Keratinocyte (primary cell): ENCODE measurements at places on chromosomes 6 and 20. TPM values are rescaled to one million over a fixed set of nuclear protein-coding genes. Genes with fewer than 3 reads are reported as not detected.

DNA sequence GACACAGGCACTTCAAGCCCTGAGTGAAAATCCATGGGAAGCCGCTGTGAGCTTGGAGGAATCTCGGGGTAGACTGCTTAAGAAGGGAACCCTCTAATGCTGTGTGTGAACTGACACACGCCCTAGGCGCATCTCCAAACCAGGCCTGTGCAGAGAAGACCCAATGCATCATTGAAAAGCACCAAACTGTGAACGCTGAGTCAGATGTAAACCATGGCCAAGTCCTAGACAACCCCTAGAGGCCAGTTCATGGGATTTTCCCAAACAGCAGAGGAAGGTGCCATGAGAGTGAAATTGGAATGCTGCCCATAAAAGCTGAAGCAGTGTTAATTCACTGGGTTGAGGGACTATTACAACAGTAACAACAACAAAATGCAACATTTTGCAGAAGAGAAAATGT lies 296.5 kb downstream of the SMOC2 start:
- DNase-seq = no peak

GRCh38 chr6:79872986-79873385 lies 74.4 kb downstream of the ELOVL4 start:
- DNase-seq = peak; percentile 78

Gene EPHA7
- polyA plus RNA-seq = not detected in 3 replicates

DNA sequence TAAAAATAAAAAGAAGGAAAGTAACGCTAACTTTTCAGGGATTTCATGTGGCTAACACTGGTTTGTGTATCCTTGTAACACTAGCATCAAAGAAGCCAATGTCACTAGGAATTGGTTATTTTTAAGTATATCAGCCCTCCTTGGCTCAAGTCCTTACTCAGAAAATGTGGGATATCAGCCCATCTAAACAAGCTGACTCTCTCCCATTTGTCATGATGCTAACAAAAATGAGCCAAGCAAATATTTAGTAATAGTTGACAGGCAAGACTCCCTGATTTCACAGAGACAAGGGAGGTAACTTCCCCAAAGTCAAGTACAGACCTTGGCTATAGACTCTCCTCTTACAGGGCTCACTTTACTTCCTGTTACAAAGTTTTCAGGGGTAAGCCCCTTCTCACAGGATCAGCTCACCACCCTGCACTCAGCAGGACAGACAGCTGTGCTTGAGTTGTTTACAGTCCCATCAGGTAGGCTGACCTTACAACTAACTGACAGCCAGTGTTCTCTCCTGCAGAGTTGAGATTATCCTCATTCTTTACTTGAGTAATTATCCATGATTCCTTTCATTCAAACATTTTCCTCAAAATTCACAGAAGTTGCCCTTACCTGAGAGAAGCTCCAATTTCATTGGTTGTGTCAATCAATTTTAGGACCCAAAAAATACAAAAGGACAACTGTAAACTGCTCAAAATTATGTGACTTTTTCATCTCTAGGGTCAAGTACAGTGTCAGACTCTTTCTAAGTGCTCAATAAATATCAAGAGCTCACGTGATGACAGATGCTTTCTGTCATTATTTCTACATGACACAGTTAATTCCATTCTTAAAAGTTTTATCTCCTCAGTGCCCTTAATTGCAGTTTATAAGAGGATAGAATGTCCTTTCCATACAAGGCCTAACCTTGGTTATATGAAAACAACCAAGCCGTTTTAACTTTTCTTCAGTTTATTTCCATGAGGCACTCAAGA lies 38.1 kb upstream of the BMP5 start:
- no peak for DNase-seq

Gene KCNK5
- 0.02 to 0.03 TPM in 2 of 3 replicates, not detected in the other for polyA plus RNA-seq

- DNase-seq = no peak
These were observed 120.7 kb downstream of the MTFR2 start for GRCh38 chr6:136129365-136129764.

DNA sequence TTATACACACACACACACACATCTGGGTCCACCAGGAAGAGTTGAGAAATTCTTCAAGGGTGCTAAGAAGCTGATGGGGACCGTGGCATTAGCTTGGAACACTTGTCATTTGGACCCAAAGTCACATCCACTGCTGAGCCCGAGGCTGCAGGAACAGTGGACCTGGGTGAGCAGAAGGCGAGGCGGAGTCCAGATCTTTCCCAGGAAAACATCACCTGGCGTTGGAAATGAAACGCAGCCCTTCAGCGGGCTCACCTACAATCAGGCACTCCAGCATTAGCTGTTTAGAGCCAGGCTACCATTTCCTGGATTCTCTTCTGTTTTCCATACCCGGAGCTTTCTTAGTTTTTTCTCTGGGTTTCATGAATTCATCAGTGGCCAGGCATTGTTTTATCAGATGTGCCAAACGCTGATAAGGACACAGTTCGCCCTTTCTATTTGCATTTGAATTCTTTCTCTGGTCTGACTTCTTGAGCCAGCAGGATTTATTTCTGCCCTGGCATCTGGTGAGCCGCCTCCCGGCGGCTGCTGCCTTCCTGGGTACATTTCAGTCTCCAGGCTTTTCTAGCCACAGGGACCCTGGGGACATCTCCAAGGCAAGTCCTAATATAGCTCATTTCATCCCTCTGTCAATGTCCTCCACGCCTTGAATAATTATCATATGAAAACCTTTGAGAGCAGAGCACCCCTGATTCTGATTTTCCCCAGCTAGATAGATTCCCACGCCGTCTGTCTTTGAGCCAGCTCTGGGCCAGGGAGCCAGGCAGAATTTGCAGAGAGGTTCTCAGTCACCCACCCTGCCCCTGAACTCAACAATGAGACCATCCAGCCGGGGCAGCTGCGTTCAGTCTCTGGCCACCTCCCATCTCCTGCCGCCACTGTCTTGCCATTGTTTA lies 170.9 kb downstream of the TTLL2 start:
- DNase-seq = no peak

Gene BFSP1
- 1.8 to 2.2 TPM (median 2.2 TPM) in 3 replicates for polyA plus RNA-seq

Gene ABHD16B
- polyA plus RNA-seq = not detected in 3 replicates

GRCh38 chr6:37539171-37540028 lies 39.7 kb upstream of the CCDC167 start:
- no peak for DNase-seq

DNA sequence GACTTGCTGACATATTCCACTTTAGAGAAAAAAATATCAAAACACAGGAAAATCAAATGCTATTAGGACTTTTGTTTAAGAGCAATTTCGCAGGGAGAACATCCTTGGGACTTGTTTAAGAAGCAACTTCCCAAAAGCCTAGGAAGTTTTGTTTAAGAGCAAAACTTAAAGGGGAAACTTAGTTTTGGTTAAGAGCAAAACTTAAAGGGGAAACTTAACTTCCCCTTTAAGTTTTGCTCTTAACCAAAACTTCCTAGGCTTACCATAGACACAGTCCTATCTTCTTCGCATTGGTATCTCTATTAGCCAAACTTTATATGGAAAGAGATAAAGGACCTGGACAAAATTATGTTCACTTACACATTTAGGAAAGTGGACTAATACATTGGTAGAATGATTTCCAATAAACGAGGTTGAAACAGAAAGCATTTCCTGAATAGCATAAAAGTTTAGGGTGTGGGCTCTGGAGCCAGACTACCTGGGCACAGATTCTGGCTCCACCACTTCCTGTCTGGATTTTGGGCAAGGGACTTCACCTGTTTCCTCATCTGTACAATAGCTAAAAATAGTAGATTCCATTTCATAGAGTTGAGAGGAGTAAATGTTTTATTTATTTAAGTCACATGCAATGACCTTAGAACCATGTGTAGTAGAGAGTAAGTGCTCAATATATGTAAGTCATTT lies 15.7 kb downstream of the PAQR8 start:
- DNase-seq = no peak

Gene SLC12A5
- polyA plus RNA-seq = 0.42 to 1.0 TPM in 2 of 3 replicates, not detected in the other

DNA sequence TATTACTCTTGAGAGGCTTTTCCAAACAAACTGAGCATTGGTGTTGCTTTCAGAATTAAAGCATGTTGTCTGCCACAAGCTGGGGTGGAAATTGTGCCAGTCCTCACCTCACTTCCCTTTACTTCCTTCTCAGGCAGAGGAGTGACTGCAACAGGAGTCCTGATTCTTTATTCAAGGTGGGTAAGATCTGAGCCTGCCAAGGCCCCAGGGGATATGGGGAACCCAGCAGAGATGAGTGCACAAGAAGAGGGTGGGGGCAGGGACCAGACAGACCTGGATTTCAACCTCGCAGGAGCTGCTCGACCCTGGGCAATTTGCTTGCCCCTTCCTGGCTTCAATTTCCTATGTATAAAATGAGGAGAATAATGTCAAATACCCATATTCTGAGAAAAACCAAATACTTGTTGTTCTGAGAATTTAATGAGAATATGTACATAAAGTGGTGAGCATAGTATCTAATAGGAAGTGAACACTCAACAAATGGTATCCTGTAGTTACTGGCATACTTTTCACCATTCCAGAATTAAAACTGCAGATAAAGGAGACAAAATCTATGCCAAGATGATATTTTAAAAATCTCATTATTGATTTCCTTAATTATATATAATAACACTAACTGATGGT lies 17.8 kb downstream of the MAN1A1 start:
- DNase-seq = no peak

GRCh38 chr20:9744551-9744950 lies 94.3 kb downstream of the PAK5 start:
- no peak for DNase-seq

Gene CCN5
- polyA plus RNA-seq = 0.50 TPM in 1 of 3 replicates, not detected in the others

Gene ACTL10
- 0.28 to 0.50 TPM (median 0.48 TPM) in 3 replicates for polyA plus RNA-seq

- no peak for DNase-seq
These were observed 372.7 kb downstream of the ADGRB3 start for GRCh38 chr6:69007781-69008180.

DNA sequence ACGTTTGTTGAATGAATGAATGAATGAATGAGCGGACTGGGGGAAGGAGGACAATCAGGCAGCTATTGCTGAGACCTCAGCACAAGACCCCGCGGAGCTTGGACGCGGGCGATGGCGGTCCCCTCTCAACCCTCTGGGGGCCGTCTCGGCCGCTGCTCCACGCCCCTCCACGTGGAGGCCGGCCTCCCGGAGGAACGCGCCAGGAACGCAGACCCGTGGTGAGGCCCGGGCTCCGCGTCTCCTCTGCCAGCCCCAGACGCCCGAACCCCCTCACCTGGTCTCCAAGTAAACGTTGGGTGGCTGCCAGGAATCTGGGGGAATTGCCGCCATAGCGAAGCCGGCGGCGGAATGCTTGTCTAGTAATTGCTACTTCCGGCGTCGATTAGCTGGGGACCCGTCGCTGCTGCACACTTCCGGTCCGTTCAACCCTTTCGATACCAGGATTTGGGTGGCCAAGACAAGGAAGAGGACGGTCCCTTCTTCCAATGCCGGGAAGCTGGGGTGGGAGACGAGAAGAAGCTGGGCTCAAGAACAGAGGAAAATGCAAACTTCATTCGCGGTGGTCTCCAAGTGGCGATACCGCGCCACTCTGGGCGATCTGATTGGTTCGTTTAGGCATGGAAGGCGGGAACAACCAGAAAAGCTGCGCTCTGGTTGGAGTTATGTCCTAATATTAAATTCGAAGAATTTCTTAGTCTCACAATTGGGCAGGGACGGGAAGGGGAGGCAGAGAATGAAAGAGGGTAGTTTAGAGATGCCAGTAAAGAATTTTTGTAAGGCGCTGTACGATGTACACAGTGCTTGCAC lies at the start of gene PPIL1:
PPIL1 (minus strand) TSS at position 361 of the 807 bp plus-strand sequence; CDS start at position 330, 31 bp downstream.
- DNase-seq = peak; percentile 49

DNA sequence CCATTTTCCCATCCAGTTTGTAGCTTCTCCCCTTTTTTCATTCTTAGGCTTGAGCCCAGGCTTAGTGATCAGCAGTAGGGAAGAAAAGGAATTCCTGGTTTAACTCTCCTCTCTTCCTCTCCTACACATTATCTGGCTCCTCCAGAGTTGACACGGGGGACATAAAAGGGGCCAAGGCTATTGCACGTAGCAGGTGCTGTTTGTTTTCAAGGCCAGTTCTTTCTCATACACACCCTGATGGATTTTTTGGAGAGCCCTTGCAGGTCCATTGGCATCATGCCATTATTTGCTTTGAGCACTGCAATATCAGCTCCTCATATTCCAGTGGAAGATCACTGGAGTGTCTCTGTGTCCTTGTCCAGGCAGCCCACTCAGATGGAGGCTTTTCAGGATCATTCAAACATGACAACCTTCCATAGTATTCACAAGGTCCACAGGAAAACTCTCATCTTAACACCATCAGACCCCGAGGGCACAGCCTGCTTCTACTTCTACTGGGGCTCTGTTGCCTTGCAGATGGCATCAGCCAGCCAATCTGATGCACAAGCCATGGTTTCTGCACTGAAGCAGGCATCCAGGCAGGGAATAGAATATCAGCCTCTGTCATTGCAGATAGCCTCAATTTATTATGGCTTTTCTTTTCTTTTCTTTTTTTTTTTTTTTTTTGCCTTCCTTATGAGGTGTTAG lies 18.8 kb downstream of the PLCB4 start:
- DNase-seq = no peak

Gene CNR1
- polyA plus RNA-seq = not detected in 3 replicates

Gene NOX3
- polyA plus RNA-seq = not detected in 3 replicates

DNA sequence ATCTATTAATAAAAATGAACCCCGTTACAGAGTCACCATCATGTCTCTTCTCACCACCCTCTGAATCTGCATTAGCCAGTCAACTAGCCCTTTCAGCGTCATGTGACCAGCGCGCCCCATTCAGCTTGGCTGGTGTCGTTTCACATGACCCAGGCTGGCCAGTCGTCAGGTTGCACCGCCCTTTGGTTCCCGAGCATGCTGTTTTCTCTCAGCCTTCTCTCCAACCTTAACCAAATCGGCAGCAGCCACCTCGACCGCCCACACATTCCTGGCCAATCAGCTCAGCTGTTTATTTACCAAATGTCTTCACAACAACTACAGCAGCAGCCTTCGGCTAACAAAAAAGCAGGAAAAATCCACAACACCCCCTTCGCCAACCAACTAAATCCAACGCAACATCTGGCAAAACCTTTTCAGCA lies 5.6 kb downstream of the SRSF3 start:
- no peak for DNase-seq

GRCh38 chr6:112562301-112563231 lies 215.4 kb downstream of the RFPL4B start:
- DNase-seq = no peak

- no peak for DNase-seq
These were observed 134.0 kb upstream of the SNX9 start for GRCh38 chr6:157688960-157689599.

- DNase-seq = no peak
These were observed 7.2 kb downstream of the CTSA start for GRCh38 chr20:45898285-45898684.

Gene GFRA4
- polyA plus RNA-seq = not detected in 3 replicates

- no peak for DNase-seq
These were observed 2.8 kb downstream of the PBX2 start for GRCh38 chr6:32187009-32187709.

DNA sequence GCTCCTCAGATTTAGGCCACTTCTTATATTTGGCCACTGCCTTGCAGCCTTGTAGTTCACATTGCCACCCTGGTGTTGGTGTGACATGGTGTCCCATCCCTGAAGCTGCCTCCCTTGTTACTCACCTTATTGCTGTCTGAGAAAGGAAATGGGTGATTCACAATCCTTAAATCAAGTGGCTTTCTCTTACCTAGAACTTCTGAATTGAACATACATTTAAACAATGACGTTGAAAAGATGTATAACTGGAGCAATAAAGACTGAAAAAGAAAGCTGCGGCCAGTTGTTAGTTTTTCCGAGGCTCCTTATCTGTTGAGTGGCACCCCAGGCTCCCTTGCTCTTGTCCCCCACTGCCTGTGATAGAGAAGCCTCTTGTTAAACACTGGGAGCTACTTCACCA lies 28.8 kb upstream of the GNRH2 start:
- DNase-seq = no peak

GRCh38 chr6:35148167-35148741 lies 7.1 kb upstream of the TCP11 start:
- no peak for DNase-seq

Gene DDX39B
- 270 to 540 TPM (median 314 TPM) in 3 replicates for polyA plus RNA-seq

- no peak for DNase-seq
These were observed 562 bp downstream of the TRIM39 start for GRCh38 chr6:30327232-30327746.
